ENCODE measurements at places on chromosomes 2 and 18.

DNA sequence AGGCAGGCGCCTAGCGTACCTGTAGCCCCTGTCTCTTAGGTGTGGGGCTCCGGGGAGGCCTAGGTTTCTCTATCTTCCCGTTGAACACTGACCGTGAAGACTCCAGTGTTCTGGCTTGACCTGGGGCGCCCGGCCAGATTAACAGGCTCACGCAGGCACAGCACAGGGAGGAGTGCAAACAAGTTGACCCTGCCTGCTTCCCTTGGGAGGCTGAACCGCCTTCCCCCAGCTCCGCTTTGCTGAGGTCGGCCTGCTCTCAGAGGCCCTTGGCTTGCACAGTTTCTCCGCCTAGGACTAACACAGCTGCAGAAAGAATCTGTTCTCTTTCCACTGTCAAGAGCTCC lies 567 bp downstream of the PCYOX1 start:
- peak; percentile 53 for DNase-seq

- DNase-seq = no peak
Measured at GRCh38 chr18:13514558-13514957, 211.8 kb downstream of the FAM210A start.

DNA sequence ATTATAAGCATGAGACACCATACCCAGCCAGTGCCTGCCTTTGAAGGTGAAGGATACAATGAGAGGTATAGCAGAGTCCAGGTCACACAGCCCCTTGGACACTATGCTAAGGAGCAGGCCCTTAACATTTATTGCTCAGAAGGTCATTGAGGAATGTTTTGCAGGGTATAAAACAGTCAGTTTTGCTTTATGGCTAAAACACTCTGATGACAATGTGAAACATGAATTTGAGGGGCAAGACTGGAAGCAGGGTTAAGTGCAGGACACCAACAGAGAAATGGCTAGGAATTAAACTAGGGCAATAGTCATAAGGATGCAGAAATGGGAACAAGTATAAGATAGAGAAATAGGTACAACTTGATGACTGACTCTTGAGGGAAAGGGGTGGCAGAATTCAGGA lies 141.1 kb downstream of the METTL4 start:
- no peak for DNase-seq

GRCh38 chr2:120403676-120404075 lies 57.7 kb downstream of the INHBB start:
- no peak for DNase-seq

- DNase-seq = no peak
Measured at GRCh38 chr18:44958040-44958439, 277.4 kb downstream of the SETBP1 start.

DNA sequence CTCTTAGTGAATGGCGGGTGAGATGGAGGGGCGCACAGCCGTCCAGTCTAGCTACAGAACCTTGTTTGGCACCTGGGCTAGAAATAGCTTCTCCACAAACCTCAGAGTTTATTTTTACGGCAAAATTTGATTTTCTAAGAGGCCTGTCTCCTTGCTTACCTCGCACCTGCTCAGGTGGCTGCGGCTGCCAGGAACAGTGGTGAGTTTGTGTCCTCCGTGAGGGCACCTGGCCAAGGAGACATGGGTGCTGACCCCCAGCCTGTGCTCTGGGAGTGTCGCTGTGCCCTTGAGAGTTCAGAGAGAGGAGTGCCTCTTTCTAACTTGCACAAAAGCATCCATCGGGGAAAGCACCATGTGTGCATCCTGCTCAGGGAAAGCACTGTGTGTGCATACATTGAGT lies 97.2 kb downstream of the KLHL29 start:
- DNase-seq = no peak

GRCh38 chr2:174830561-174830960 lies 66.3 kb upstream of the CHRNA1 start:
- DNase-seq = no peak

DNA sequence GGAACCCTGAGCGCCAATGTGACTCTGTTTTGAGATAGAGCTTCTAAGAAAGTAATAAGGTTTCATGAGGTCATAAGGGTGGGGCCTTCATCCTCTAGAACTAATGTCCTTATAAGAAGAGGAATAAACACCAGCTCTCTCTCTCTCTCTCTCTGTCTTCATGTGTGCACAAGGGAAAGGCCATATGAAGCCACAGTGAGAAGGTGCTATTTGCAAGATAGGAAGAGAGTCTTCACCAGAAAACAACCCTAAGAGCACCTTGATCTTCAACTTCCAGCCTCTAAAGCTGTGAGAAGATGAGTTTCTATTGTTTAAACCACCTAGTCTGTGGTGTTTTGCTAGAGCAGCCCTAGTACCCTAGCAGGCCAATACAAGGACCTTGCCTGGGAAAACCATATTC lies 55.8 kb downstream of the DOCK10 start:
- DNase-seq = no peak

GRCh38 chr18:3319894-3320454 lies 58.0 kb downstream of the MYL12B start:
- DNase-seq = no peak

GRCh38 chr2:138267161-138267901 lies 234.2 kb upstream of the SPOPL start:
- DNase-seq = no peak

- no peak for DNase-seq
Measured at GRCh38 chr18:48932462-48932818, 18.3 kb downstream of the SMAD7 start.

GRCh38 chr2:75162897-75163296 lies 36.4 kb downstream of the TACR1 start:
- no peak for DNase-seq

GRCh38 chr18:58668211-58668610 lies 3.1 kb upstream of the MALT1 start:
- DNase-seq = no peak

- DNase-seq = no peak
Measured at GRCh38 chr2:60596411-60596810, 43.0 kb upstream of the BCL11A start.

GRCh38 chr2:55230551-55230950 lies 1.5 kb downstream of the CLHC1 start:
- DNase-seq = no peak

DNA sequence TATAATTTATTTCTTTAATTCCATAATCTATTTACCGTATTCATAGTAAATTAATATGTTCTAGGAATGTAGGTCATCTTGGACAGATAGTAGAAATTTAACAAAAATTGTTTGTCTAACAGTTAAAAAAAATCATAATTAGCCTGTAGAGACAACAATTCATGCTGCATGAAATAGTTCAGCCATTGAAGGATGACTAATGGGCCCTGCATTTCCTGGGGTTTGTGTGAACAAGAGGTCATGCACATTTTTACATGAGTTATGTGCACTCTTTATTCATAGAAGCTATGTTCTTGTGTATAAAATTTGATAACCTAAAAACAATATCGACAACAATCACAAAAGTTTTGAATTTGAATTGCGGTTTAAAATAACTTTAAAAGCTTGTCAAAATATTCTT lies 1663.6 kb downstream of the SUCLG1 start:
- no peak for DNase-seq

- no peak for DNase-seq
Measured at GRCh38 chr2:117396161-117396560, 418.3 kb upstream of the DDX18 start.

- DNase-seq = no peak
Measured at GRCh38 chr2:200595913-200596312, 10.1 kb downstream of the AOX1 start.

DNA sequence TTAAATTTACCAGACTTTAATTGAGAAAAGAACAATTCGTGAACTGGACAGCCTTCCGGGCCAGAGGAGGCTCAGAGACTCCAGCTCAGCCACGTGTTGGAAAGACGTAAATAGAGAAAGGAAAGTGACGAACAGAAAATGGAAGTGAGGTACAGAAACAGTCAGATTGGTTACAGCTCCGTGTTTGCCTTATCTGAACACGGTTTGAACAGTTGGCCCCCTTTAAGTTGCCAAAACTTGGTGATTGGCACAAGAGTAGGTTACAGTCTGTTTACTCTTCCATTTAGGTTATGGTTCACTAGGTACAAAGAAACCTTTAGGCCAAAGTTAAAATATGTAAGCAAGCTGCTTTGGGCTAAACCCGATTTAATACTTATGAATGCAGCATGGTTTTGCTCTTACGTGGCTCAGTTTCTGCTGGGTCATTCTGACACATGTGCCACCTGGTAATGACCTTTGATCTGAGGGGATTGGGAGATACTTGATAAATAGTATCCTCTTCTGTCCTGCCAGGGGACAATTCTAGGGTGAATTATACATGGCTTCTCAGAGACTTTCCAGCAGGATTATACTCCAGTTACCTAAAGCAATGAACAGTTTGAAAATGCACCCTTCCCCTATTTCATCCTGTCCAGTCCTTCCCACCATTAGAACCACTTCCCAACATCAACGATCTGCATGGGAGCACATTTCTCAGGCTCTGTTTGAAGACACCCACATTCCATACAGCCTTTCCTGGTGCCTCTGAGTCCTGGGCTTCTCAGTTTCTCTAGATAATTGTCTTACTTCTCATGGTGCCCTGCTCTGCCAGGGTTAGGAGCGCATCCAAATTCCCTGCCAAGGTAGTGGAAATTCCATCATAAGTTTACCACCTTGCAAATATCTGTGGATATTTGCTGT lies 65.1 kb upstream of the TGIF1 start:
- DNase-seq = no peak

DNA sequence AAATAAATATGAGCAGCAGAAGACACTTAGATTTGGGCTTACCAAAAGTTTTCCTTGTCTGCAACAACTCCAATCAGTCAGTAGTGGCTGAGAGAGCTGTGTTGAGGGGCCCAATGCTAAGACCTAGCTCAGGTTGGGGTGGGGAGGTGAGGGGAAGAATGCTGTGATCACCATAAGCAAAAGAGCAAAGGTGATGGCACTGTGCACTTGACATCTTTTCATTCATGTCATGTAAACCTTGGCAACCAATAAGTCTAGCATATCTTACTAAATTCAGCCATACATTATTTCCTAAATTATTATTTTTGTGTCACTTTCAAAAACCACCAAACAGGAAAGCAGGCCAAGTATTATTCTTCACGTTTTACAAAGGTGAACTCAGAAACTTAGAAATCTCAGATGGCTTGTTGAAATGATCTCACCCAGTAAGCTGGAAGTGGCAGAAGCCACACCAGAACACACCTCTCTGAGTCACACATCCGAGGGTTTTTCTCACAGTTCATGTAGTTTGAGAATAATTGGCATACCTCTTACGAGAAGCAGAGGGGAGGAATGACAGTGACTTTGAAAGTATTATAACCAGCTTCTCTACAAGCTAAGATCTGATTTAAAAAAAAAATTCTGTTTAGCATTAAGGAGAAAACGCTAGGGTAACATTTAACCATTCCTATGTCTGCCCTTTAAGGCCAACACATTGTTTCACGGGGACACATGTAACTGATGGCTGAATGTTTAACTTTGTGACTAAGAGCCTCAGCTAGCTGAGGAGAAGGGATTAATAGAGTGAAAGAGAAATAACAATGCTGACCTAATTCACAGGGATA lies 43.3 kb upstream of the SETBP1 start:
- DNase-seq = no peak

DNA sequence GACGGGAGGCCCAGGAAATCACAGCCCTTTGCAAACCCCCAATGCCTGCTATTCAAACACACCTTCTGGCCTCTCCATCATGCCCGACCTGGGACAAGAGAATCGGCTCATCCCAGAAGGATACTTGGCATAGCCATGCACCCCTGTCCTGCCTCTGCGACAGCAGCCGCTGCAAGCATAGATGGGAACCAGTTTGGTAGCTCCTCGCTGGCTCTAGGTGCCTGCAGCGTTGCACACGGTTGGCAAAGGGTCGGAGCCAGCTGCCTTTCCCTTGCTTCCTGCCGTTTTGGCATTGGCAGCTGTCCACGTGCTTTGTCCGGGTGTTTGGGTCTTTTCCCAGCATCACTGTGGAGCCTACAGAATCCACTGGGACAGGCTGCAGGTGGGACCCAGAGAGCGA lies 76.9 kb downstream of the TWIST2 start:
- DNase-seq = no peak

- no peak for DNase-seq
Measured at GRCh38 chr2:55204950-55205349, 27.1 kb downstream of the CLHC1 start.

DNA sequence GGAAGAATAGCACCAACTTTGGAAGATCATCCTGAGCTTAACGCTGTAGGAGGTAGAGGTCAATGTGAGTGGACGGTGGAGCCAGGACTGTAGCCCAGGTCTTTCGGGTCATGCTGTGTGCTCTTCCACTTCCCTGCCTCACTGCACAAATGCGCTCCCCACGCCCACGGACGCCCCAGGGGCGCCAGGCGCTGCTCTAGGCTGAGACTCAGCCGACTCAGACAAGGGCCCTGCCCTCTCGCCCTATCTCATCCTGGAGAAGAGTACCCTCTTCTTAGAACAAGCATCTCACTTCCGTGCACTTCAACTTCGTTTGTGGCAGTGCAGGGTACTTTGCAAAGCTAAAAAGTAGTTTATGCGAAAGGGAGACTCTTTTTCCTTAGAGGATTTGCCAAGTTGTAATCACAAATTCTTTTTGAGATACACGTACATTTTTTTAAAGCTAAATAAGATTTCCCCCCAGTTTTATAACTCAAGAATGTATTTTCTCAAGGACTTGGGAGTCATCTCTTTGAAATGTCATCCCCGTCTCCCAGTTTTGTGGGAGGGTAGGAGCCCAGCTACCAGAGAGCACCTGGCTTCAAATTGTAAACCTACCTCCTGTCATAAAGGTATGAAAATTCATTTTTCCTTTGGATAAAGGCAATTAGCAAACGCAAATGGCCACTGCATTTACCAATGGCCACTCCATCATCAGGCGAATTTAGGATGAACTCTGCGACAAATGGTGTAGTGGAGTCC lies 1.2 kb upstream of the PRELID3A start:
- no peak for DNase-seq

DNA sequence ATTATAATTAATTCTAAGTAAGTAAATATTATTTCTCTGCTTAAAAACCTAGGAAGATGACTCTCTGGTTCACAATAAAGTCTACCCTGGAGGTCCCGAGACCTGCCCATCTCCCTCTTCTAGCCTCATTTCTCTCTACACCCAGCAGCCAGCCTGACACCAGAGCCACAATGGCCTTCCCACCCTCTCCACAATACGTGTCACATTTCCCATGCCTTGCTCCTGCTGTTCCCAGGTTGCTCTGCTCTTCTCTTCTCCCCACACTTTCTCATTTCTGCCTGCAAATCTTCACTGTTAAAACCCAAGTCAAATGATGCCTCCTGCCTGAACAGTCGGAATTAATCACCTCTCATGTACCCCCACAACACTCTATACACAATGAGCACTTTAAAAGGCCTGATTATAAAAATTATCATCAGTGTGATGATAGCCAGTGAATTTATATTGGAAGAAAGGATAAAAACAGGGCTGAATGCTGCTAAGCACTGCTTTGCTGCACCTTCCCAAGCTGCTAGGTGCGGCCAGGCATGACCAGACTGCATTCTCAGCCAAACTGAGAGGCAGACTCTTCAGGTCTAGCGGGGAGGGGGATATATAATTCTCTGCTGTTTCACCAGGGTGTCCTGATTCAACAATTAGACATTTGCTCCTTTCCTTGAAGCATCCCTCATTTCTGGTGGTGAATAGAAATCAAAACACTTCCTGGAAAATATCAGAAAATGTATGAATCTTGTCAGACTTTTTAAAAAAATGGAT lies 160.6 kb downstream of the DTNA start:
- no peak for DNase-seq
